ENCODE measurements at places on chromosomes 11 and 22.

GRCh38 chr11:12239804-12240371 is 129.5 kb downstream of the MICAL2 start:
- DNase-seq = no peak

DNA sequence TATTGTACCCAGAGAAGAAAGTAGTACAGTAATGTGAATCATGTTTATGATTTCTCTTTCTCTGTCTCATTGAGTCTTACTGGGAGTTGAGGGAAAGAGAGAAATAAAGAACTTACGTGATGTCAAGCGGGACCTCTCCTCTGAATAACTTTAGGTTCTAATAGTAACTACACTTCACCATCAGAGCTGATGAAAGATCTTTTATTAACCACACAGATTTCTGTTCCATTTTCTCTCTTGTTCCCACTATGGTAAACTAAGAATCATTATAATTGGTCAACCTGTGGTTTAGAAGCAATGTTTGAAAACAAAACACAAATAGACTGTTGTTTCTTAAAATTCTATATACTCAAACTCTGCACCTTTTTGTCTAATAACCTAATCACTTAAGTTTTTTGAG is 142.3 kb downstream of the ELP4 start:
- DNase-seq = no peak

- no peak for DNase-seq
These were observed 512 bp upstream of the GRIA4 start for GRCh38 chr11:105609341-105609781.

DNA sequence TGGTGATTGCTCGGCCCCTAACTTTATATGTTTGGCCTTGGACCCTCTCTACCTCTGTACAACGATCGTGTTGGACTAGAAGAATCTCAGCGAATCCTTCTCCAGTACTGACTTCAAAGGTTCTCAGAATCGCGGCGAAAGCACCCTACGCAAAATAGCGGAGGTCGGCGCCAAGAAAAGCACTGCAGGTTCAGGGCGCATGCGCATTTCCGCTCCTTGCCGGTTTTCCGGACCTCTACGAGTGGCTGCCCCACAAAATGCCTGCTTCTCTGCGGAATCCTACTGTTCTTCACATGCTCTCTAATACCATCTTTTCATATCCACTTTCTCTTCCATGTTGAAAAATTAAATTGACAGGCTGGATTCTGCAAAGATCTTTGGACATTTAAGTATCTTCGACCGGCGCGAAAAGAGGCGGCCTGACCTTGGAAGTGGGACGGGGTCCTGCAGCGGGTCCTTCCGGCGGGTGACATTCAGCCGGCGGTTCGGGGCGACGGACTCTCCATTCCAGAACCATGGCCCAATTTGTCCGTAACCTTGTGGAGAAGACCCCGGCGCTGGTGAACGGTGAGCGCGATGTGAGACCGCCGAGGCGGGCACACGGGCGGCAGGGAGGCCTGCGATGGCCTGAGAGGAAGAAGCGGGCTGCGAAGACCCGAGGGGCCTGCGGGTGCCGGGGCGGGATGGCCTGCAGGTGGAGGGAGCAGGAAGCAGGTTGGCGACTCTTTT is at the start of gene ATP5MG:
Gene ATP5MG, plus strand, starts transcription at position 456 of the 729 bp plus-strand sequence. Its CDS starts 60 bp downstream, at position 516.
- DNase-seq = peak; percentile 95

DNA sequence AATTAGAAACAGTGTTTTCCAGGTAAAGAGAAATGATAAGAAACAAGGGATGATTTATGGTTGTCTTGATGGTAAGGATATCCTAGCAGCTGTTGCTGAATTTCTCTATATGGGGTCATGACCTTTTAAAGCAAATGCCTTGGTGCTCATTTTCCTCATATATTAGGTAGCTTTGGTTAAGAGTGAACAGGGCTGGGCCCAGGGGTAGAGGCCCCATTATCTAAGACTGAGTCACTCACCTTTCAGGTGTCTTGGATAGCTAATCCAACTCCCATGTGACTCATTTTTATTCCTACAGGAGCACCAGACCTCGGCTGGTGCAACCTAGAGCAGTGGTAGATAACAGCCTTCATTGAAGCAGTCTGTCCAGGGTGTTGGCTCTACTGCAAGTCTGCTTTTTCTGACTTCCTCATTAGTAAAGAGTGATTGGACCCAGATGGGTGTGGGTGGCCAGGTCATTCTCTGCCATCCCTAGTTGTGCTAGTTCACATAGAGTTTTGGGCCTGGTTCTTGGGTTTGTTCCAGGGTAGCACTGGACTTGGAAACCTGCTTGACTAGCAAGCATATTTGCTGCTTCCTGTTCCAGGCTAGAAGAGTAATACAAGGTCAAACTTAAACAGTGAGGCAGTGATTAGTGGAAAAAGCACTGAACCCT is 37.4 kb downstream of the CTNND1 start:
- no peak for DNase-seq

GRCh38 chr11:19474211-19474610 is 233.5 kb upstream of the E2F8 start:
- no peak for DNase-seq

GRCh38 chr22:23833911-23834317 is 4.9 kb downstream of the DERL3 start:
- DNase-seq = no peak

DNA sequence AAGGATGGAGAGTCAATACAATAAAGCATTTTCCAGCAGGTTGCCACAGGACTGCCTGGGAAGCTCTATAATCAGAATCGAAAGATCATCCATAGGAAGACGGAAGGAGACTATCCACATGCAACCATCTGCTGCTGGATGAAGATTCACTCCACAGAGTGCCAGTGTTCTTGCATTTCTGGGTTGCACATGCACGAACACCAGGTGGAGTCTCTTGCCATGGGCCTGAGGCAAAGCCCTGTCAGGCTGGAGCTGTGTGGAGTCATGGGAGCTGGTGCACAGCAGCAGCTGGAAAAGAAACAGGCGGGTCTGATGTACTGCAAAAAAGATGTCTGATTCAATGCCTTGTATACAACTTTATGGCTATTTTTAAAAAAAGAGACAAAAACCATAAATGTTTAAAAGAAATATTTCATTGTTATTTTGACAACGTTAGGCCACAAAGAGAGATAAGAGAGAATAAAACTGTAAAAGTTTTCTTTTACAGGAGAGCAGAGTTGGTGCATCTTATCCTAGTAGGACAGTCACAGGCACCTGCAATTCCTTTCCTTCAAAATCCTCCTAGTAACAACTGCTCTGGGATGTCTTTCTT is 12.9 kb upstream of the FAT3 start:
- no peak for DNase-seq

- no peak for DNase-seq
These were observed 3.9 kb upstream of the CDC42EP2 start for GRCh38 chr11:65310736-65311135.

DNA sequence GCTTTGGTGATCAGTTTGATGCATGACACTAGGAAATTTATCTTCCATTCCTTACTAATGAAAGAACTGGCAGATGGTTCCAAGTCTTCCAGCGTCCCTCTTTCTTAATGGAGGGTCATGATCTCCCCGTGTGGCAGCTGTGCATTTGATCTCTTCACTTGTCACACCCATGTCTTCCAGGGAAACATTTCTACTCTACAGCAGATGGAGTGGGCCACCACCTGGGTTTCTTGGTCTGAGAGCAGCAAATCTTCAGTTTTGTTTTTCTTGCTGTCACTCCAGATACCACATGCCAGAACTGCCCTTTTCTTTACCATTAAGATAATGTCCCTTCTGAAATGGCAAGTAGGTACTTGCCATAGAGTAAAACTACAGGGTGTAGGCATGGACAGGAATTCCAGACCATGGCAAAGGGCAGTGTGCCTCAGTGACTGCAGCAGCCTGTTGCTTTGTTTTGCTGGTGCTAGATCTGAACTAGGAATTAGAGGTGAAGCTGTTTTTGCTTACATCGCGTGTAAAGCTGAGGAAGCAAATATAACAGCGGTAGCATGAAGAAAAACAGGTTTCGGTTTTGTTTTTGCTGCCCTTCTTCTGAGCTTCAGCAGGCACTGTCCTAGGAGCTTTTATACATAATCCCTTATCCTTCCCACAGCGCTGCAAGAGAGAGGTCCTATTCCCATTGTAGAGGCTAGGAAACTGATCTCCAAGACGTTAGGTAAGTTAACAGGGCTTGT is 20.7 kb upstream of the C11orf96 start:
- DNase-seq = no peak

DNA sequence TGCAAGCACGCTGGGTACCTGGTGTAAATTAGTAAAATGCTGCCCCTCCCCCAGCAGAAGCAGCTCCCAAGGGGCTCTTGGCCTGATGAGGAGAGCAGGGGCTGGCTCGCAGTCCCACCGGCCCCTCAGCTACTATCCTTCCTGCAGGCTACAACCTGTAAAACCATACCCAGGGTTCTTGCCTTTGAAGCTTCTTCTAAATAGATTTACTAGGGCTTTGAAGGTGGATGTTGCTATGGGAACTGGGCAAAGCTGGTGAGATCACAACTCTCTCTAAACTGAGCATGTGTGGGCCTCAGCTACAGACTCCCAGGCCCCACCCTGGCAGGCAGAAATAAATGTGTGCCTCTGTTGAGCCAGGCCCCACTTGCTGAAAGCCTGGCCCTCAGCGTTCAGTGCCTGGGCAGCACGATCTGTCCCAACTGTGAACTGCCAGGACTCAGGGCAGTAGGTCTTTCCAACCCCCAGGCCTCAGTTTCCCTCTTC is 18.5 kb downstream of the CD5 start:
- no peak for DNase-seq

DNA sequence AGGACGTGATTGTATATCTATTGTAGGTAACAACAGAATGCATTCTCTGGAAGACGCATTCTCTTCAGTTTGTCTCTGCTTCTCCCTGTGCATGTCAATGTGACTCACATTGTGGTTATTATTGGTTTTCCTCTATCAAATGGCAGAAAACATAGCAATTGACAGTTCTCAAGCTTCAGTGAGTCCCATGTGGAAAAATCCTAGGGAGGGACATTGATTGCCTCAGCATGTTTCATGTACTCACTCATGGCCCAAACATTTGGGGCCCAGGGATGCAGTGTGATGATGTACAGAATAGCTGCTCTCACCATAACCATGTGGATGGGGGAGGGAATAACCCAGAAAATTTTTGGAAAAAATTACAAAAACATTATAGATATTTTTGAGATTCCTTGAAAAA is 9.3 kb upstream of the ARL14EP start:
- no peak for DNase-seq

GRCh38 chr11:48001438-48002021 is 21.2 kb downstream of the PTPRJ start:
- peak; percentile 56 for DNase-seq

DNA sequence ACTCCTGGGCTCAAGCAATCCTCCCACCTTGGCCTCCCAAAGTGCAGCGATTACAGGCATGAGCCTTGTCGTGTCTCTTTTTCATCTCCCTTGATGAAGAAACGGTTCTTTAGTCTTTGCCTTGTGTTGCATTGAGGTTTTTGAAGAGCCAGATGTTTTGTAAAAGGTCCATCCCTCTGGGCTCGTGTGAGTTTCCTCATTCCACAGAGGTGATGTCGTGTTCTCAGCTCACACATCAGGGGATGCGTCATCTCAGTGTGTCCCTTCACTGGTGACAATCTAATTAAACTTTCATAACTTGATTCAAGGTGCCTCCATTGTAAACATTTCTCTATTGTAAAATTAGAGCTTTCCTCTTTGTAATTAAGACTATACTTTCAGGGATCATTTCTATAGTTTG is 29.7 kb upstream of the TEF start:
- DNase-seq = no peak

DNA sequence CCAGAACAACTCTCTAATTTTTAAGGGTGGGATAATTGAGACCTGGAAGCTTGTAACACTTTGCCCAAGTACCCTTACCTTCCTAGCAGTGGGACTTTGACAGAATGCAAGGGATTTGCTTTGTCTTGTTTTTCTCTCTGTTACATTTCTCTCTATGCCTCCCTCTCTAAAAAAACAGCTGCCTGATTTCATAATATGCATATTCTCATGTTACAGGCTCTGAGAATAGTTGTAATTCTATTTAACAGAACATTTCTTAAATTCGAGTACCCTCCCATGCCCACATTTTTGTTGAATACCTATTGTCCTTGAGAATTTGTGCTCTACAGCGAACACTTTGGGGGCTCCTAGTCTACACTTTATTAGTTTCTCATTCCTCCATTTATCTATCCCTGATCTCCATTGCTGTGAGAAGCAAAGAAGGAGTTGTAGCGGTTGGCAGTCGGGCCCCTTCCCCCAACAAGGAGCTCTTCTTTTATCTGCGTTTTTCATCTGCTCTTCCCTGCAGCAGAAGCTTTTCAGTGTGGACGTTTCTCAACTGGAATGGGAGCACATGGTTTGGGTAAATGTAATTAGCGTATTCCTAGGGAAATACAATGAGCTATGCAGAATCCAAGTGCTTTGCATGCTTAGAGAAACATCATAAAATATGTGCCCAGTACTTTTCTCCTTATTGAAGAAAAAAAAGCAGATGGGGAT is 117.7 kb upstream of the CCDC90B start:
- DNase-seq = no peak

DNA sequence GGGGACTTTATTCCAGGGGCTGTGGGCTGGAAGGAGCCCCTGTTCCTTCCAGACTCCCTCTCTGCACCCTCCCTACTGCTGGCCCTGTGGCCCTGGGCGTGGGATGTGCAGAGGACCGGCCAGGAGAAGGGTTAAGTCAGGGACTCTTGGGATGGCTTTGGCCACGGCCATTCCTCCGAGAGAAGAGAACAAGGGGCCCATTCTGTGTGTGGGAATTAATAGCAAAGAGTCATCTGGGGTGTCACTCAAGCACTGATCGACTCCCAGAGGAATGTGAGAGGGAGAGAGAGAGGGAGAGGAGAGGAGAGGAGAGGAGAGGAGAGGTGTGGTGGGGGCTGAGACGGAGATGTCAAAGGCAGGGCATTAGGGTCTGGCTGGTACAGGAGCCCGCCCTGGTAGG is 14.2 kb upstream of the SOX10 start:
- DNase-seq = no peak

- DNase-seq = no peak
These were observed 41.5 kb upstream of the INCENP start for GRCh38 chr11:62082292-62082657.

- no peak for DNase-seq
These were observed 114.3 kb downstream of the INSC start for GRCh38 chr11:15229069-15229468.

DNA sequence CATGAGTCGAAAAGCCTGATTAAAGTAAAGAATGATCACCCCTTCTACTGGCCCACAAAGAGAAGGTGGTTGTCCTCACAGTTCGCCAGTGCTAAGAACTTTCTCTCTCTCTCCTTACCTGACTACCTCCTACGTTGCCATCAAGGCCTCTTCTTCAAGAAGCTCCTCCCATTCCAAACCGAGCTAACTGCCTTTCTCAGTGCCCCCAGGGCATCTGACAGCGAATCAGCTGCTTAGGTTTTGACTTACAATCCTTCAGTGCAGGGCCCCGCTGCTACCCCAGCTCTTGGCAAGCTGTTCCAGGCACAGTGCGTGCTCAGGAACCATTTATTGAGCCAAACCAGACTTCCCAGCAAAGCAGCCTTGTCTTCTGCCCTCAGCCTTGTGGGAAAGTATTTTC is 5.8 kb downstream of the VSTM5 start:
- no peak for DNase-seq

DNA sequence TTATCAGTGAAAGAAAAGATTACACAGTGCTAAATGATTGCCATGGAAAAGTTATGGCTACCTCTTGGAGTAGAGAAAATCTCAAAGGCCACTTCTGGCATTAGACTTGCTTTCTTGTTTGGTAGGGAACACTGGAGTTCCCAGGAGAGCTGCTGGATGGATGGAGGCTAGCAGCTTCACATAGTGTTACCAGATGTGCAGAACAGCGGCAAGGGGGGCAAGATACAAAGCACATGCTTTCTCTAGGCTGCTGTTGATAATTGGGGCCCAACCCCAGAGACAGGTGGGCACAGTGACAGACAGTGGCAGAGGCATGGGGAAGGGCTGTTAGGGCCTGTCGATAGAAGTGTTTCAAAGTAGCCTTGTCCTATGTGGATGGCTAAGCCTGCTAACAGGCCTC is 94.9 kb downstream of the DBX1 start:
- no peak for DNase-seq

- DNase-seq = no peak
These were observed 529 bp upstream of the CCND1 start for GRCh38 chr11:69640260-69640994.
